ENCODE measurements at places on chromosomes 2 and 18.

- DNase-seq, result no peak
These were observed 8.0 kb downstream of the WDR7 start for GRCh38 chr18:56659111-56659510.

- no peak for DNase-seq
These were observed 482.9 kb upstream of the SPRED2 start for GRCh38 chr2:65915273-65915672.

DNA sequence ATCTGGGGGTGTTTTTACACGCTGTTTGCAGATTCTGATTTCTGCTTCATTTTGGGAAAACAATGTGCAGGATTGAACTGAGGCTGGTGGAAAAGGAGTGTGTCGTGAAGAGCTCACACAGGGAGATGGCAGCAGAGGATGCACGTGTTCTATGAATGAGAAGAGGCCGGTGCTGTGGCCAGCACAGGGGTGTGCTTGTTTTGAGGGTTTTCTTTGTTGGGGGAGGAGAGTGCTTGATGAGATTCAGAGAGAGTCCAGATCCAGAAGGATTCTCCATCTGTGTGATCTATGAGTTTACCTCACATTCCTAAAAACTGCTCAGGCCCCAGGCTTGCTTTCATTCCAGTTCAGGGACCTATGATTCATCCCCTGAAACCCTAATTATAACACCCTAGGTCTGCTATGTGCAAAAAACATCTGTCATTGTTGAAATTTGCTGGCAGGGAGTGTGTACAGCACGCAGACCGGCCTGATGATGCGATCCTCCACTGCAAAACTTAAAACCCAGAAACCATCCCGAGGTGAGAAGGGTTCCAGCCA lies 12.1 kb downstream of the TGFA start:
- DNase-seq, result no peak

DNA sequence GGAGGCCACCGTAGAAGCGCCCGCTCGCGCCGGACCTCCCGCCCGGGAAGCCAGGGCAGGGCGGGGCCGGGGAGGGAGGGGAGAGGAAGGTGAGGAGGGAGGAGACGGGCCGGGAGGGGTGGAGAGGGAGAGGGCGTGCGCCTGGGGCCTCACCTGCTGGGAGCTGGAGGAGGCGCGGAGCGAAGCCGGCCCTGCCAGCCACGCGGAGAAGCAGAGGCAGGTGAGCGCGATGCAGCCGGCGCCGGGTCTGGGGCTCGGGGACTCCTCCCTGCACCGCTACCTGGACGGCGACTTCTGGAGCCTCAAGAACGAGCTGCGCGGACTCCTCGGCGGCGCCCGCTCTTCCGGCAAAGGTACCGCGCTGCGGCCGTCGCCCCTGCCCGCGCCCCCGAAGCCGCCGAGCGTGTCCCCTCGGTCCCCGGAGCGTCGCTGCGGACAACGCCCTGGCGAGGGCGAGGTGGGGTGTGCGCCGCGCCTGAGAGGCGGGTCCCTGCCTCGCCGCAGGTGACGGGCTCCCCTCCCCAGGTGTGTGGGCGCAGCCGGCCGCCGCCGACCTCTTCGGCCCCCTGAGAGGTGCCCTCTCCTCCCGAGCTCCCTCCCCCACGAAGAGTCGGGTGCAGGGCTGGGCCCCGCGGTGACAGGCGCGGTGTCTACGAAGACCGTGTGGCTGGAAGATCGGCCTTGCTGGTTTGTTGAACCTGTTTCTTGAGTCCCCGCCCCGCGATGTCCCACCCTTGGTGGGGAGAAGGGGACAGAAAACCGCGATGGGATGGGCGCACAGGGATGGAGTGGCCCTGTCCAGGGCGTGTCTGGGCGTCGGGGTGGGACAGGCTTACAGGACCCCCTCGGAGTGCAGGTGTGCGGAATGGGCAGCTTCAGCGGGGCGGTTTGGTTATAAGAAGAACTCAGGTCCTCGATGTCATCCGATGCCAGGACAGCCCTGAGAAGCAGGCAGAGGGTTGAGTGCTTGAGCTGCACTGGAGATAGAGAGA lies at the start of gene ACOXL:
ACOXL (plus strand) TSS at position 152 of the 992 bp plus-strand sequence. CDS start 35,817 bp downstream, outside the sequence.
- no peak for DNase-seq

- DNase-seq, result no peak
These were observed 38.0 kb downstream of the CYP1B1 start for GRCh38 chr2:38037757-38038621.

DNA sequence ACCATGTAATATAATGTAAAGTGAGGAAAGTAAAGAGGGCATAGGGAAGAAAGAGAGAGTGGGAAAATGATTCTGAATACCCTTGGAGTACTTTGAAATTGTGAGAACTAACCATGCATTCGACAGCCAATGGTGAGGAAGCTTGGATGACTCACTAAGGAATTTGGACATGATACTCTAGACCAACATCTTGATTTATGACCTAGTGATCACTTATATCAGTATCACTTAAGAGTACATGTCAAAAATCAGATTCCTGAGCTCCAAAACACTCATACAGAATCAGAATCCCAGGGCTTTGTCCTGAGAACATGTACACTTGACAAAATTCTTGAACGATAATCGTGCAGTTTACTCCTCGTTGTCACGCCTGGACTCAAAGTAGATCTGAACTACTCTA lies 1899.8 kb upstream of the PIK3C3 start:
- DNase-seq, result no peak

- DNase-seq, result no peak
These were observed 48.6 kb upstream of the RAPH1 start for GRCh38 chr2:203583701-203584100.

DNA sequence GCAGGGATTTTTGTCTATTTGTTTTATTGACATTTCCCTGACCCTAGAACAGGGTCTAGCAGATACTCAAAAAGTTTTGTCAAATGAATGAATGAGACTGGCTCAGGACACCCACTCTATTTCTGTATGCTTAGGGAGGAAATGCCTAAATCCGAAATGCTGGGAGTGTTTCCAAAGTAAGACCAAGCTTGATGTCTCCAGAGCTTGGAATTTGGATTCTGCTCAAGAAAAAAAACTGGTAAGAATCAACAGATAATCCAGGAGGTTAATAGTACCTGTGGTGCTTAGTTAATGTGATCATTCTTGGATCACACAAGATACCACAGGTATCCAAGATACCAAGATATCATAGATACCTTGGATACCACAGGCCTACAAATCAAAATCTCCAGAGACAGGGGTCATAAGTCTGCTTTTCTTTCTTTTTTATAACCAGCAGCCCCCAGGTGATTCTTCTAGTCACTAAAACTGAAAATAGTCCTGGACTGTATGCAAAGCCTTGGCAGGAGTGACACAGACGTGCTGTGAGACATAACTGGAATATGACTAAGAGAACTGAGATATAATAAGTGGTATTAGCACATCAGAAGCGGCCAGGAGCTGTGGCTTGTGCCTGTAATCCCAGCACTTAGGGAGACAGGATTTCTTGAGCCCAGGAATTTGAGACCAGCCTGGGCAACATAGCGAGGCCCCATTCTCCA lies 39.9 kb upstream of the SP3 start:
- no peak for DNase-seq

DNA sequence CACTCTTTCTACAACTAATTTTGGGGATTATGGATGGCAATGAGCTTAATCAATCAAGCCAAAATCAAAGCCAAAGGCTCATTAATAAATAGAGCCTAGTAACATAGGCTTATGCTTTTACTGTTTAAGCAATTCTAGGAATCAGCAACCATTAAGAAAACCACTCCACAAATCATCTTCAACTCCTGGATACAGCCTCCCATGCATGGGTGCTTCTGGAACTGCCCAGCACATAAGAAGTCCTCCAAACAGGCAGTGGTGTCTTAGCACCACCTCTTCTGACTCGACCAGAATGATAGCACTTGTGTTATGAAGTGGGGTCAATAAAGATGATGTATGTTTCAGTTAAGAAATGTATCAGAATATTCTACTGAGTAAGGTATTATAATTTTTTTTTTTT lies 104.4 kb upstream of the SERPINE2 start:
- DNase-seq, result no peak

DNA sequence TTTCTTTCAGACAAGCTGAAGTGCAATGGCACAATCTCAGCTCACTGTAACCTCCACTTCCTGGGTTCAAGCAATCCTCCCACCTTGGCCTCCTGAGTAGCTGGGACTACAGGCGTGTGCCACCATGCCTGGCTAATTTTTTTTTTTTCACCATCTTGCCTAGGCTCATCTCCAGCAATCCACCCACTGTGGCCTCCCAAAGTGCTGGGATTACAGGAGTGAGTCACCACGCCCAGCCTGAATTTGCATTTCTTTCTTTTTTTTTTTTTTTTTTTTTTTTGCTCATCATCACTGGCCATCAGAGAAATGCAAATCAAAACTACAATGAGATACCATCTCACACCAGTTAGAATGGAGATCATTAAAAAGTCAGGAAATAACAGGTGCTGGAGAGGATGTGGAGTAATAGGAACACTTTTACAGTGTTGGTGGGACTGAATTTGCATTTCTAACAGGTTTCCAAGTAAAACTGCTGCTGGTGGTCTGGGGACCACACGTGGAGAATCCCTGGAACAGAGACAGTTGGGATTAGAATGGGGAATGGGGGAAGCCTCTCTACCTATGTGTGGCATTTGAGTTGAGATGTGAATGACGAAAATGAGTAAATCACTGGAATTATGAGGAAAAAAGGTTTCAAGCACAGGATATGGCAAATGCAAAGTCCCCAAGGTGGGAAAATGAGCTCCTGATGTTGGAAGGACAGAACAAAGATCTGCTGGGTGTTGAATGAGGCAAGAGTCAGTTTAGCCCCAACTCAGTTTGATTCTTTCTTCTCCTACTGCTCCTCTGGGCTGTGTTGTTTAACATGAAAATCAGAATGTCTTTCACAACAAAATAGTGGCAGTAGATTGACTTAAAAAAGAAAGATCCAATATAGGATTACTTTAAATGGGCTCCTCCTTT lies 88.8 kb upstream of the MAP4K4 start:
- DNase-seq, result no peak

GRCh38 chr18:62457877-62458276 lies 64.9 kb upstream of the ZCCHC2 start:
- no peak for DNase-seq

GRCh38 chr2:232436381-232437194 lies 19.4 kb upstream of the ALPI start:
- no peak for DNase-seq

DNA sequence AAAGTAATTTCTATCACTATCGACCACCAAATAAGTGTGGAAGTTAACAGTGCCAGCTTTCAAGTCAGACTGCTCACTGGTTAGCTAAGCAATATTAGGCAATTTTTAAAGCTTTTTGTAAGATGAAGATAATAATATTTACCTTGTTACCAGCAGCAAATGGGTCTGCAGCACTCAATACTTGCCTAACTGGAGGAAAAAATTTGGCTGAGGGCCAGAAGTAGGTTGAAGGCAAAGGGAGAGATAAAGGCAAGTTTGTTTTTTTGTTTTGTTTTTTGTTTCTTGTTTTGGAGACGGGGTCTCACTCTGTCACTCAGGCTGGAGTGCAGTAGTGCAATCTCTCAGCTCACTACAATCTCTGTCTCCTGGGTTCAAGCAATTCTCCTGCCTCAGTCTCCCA lies 675.9 kb downstream of the DPP10 start:
- no peak for DNase-seq

GRCh38 chr2:217672472-217672871 lies 330.3 kb downstream of the TNS1 start:
- DNase-seq, result no peak

GRCh38 chr18:22563164-22563583 lies 145.5 kb upstream of the CTAGE1 start:
- no peak for DNase-seq

DNA sequence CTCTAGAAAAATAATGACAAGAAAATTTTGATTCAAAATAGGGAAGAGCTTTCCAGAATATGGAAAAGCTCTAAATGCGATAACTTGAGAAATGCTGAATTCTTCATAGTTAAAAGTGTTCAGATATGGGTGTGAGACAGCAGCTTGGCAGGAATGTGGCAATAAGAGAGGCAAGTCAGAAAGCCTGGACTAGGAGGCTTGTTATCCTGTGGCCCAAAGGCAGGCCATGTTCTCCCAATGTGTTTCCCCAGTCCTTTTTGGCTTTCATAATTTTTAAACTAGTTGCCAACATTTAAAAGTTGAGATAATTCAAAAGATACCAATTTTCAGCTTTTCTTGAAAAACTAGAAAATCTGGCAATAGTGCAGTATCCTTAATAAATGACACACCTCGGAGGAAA lies 366.3 kb upstream of the FANCL start:
- no peak for DNase-seq

GRCh38 chr2:55239656-55240222 lies 7.3 kb downstream of the RPS27A start:
- no peak for DNase-seq

DNA sequence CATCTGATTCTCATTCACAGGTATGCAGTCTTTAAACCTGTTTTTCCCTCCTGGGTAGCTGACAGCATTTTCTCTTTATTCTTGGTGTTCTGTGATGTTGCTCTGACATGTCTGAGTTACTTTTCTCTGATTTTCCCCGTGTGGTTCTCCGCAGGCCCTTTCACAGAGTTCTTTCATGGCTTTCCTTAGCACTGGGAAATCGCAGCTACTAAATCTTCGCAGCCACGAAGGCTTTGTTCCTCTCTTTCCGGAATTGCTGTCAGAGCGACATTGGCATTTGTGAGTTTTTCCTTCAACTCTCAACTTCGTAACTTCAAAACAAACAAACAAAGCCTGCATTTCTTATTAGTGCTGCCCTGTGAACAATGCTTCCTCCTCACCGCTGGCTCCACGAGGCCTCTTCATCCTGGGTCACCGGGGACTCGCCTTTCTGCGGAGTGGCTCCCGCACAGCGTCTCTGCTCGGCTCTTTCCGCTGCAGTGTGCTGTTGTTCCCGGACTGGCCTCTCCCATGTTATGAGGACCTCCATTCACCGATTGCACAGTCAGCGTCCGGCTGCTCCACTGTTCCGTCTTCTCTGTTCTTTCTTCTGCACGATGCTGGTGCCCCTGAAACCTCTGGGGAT lies 16.1 kb downstream of the COLEC11 start:
- DNase-seq, result no peak

DNA sequence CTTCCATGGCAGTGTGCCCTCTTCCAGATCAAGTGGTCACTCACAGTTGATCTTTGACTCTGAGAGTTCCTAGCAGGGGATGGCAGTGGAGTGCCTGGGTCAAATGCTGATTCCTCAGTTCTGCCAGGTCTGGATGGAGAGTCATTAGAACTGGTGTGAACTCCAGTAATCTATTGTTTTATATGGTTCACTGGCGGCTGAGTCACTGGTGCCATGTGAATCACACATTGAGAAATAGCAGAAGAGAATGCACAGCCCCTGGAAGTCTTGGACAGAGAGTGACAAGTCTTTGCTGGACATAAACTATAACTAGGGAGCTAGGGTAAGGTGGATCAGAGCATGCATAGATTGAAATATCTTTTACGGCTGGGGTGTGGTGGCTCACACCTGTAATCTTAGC lies 86.9 kb downstream of the EIF2AK3 start:
- no peak for DNase-seq

- DNase-seq, result no peak
These were observed 26.6 kb upstream of the PLB1 start for GRCh38 chr2:28469304-28469703.

DNA sequence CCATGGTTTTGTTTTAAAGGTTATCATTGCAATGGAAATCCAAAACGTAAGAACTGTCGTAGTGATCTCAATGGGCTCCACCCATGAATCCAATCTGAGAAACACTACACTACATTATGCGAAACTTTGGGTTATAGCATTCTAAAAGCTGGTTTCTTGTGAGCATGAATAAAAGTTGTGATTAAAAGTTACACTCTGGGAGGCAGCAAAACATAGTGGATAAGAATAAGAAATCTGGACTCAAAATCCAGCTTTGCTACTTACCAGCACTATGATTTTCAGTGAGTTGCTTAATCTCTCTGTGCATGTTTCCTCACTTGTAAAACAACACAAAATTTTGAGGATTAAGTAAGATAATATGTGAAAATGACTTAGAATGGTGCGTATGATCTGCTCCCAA lies 25.7 kb upstream of the THOC1 start:
- DNase-seq, result no peak

Measured in effector memory CD4-positive, alpha-beta T cell (primary cell).